ENCODE measurements at places on chromosomes 1 and 21.

DNA sequence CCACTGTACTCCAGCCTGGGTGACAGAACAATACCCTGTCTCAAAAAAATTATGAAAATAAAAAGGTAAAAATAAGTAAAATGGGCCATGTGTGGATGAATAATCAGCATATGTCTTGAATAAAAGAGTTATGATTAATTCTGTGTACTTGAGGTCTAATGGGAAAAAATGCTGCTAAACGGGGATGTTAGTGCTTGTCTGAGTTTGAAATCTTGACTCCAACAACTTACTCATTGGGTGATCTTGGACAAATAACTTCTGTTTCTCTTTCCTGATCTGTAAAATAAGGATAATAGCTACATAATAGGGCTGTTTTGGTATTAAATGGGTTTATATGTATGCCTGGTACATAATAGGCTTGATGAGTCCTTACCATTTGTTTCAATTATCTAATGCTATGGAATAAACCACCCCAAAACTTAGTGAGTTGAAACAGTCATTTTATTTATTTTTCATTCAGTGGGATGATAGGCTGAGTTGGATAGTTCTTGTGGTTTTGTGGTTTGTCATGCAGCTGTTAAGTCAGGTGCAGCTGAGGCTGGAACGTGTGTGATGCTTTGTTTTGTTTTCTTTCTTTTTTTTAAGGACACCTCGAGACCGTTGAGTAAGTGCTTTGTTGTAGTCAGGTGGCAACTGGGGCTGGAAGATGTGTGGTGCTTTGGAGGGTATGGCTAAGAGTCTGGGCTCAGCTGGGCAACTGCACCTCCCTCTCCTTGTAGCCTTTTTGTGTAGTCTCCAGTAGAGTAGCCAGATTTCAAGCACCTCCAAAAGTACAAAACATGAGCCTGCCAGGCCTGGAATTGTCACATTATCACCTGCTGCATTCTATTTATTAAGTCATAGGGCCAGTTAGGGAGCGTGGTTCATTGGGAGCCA, 4.9 kb downstream of the MDM4 start:
- DNase-seq: peak; percentile 83

DNA sequence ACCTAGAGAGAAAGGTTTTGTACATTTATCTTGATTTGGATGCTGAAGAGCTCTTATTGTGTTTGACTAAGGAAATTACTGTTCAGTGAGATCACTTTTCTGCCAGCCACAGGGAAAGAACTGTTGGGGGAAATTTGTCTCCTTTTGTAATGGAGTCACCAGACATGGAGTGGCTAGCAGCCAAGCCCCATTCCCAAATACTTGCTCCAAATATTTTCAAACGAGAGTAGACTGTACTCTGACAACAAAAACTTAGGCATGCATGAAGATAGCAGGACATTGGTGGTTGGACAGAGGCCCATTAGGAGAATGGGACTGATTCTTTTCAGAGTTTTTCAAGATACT, 21.1 kb downstream of the IPO9 start:
- DNase-seq: peak; percentile 96

- peak; percentile 45 for DNase-seq
These were observed 76.4 kb downstream of the TTC3 start for GRCh38 chr21:37149411-37149810.

- no peak for DNase-seq
These were observed 157.8 kb upstream of the JUN start for GRCh38 chr1:58941471-58942289.

GRCh38 chr1:231866392-231867331, 240.1 kb downstream of the DISC1 start:
- peak; percentile 43 for DNase-seq

DNA sequence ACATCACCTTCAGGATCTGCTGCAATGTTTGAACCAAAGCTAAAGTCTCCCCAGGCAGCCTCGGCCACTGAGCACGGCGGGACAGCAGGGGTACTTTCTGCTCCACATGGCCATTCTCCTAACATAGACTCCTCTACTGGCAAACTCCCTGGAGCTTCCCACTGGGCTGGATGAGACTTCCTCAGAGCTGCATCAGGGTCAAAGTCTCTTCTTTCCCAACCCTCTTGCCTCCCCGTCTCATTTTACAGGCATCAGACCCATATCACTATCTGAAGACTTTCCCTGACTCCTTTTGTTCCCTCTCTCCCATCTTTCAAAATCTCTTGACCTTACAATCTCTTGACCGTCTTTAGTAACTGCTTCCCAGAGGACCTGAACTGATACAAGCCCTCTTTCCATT, 42.2 kb upstream of the KIRREL1 start:
- DNase-seq: no peak

- peak; percentile 65 for DNase-seq
These were observed 29.9 kb upstream of the SAMD13 start for GRCh38 chr1:84271441-84272151.

GRCh38 chr1:111653709-111654108, 34.1 kb downstream of the RAP1A start:
- no peak for DNase-seq

GRCh38 chr1:228146417-228147150, 3.1 kb upstream of the GJC2 start:
- no peak for DNase-seq

- no peak for DNase-seq
These were observed 8.2 kb downstream of the MUL1 start for GRCh38 chr1:20499718-20500117.

- DNase-seq: no peak
These were observed 305.7 kb upstream of the NRIP1 start for GRCh38 chr21:15370462-15370975.

- DNase-seq: peak; percentile 55
These were observed 109.4 kb downstream of the NAV1 start for GRCh38 chr1:201648066-201648906.

DNA sequence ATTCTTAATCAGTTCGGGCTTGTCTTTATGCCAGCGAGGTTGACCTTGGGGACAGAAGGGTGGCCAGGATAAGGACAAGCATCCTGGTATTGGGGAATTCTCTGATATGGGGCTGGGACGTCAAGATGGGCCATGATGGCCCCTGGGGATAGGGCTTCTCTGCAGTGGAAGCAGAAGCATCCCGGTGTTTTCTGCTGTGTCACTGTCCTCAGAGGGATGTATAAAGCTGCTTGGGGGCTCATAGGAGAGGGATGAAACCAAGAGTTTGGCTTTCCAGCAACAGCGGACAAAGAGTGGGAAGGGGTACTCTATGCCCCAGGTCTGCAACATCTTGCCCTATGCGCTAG, 1.4 kb upstream of the ATP1B1 start:
- no peak for DNase-seq

GRCh38 chr1:29749024-29749945, 513.0 kb downstream of the PTPRU start:
- no peak for DNase-seq

- DNase-seq: no peak
These were observed 355.7 kb upstream of the DPYD start for GRCh38 chr1:98276514-98276913.

DNA sequence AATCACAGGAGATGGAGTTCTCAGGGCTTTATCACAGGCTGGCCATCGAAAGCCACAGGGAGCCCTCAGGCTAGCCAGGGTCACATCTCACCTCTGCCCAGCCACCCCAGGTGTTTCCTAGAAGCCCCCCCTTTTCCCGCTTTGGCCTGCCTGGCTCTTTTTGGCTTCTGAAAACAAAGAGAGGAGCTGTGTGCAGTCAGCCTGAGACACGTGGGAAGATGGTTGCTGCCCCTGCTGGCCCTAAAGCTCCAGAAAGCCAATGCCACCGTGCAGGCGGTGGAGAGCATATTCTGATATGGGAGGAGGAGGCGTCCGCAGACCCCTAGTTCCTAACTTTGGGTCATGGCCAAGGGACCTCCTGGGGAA, 18.7 kb upstream of the LBR start:
- DNase-seq: no peak

- DNase-seq: no peak
These were observed 16.4 kb upstream of the LRRC52 start for GRCh38 chr1:165527251-165528007.

DNA sequence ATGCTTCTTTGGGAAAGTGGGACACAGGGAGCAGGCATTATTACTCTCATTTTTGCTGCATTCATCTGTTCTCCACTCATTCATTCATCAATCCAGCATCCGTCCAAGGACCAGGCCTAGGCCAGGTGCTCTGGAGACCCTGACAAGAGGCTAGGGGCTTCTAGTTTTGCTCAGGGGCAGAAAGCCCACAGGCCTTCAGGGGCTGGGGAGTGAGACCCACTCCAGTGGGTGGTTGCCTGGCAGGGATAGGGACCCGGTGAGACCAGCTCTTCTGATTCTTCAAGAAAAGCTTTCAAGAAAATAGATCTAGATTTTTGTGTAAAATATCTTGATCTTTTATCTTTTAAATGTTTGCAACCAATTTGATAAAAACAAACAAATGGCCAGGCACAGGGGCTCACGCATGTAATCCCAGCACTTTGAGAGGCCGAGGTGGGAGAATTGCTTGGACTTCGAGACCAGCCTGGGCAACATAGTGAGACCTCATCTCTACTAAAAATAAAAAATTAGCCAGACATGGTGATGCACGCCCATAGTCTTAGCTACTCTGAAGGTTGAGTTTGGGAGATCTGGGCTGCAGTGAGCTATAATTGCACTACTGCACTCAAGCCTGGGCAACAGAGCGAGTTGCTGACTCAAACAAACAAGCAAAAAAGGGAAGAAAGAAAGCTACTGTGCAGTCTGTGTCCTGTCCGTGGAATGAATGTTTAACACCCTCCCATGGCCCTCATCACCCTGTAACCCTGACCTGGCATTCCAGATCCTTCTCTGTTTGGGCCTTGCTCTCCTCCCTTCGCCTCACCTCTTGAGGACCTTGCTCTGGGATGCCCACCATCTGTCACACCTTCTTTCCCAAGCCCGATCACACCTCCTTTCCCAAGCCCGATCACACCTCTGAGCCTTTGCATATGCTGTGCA, 17.3 kb upstream of the LRP8 start:
- DNase-seq: no peak

- DNase-seq: peak; percentile 82
These were observed 107.0 kb downstream of the RHOU start for GRCh38 chr1:228842094-228842775.

DNA sequence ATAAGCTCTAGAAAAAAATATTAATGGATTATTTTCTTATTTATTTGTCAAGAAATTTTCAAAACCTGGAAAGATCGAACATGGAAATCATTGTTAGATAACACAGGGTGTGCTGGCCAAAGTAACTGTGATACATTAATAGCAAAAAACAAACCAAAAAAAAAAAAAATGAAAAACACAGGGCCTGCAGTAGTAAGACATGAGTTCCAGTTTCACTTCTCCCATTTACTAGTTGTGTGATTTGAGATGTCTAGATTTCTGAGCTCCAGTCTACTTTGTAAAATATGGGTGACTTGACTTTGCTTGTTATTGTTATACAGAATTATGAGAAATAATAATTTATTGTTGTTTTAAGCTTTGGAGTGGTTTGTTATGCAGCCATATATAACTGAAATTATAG, 13.6 kb downstream of the FAM177B start:
- DNase-seq: no peak

DNA sequence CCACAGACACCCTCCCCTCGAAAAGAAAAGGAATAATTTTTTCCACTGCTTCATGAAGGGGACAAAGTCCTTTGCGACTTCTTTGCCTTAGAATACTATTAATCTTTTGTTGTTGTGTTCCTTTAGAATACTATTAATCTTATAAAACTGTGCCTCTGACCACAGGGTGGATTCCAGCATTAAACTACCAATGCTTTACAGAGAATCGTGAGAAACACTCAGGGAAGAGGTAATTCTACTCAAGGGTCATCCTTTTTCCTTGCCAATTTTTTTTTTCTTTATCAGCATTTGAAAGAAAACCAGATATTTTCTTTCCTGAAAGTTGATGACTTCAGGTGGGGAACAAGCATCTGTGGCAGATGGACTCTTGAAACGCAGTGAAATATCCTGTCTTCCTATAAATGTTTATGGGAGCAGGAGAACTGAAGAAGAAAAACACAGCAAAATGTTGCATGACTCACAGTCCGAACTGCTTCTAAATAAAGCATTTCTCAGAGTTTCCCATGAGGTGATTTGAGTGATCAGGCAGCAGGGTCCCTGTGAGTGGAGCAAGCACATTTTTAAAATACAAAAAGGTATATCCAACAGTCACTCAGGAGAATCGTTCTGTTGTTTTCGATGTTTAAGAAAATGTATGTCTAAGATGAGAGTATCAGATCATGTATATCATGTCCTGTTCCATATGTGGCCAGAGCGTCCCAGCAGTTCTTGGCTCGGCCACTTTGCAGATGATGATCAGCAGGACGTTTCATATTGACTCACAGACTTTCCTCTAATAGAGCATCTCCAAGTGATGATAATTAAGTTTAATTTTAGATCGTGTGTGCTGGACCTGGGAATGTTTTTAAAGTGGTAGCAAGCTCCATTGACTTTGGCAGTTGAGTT, 154.2 kb upstream of the RUNX1 start:
- peak; percentile 93 for DNase-seq

- no peak for DNase-seq
These were observed 2.5 kb upstream of the KRTAP12-1 start for GRCh38 chr21:44684483-44684882.

DNA sequence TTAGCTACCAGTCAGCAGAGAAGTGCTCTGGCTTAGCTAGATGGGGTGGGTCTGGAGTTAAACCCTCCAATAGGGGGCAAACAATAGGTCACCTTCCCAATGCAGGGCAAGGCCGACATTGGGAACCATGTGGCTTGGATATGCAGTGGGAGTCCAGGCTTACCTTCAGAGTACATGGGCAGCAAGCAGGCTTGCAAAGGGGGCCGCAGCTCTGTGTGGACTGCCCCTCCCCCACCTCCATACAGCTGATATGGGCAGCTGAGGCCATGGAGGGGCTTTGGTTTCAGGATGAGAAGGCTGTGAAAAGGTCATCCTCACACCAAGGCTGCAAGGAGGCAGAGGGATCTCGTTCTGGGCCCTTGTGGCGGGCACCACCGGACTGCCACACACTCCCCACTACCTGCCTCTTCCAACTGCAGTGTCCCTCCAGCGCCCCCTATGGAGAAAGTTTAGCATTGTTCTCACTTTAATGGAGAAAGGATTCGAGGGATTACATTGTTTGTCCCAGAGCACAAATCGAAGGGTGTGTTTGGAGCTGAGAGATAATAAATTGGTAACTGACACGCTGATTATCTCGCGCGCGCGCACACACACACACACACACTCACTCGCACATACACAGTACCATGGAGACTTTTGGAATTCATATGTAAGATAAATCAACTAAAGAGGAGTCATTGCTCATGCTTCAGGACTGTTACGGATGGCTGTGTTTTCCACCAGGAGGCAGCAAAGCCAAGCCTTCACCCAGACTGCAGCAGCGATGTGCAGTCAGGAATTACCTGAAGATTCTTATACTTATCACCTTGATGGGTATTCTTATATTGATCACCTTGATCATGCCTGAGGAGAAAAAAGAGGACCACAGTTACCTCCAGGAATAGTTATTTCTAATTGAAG, 7.0 kb upstream of the SMCP start:
- peak; percentile 8 for DNase-seq
